ENCODE measurements at places on chromosomes 7 and 10.

DNA sequence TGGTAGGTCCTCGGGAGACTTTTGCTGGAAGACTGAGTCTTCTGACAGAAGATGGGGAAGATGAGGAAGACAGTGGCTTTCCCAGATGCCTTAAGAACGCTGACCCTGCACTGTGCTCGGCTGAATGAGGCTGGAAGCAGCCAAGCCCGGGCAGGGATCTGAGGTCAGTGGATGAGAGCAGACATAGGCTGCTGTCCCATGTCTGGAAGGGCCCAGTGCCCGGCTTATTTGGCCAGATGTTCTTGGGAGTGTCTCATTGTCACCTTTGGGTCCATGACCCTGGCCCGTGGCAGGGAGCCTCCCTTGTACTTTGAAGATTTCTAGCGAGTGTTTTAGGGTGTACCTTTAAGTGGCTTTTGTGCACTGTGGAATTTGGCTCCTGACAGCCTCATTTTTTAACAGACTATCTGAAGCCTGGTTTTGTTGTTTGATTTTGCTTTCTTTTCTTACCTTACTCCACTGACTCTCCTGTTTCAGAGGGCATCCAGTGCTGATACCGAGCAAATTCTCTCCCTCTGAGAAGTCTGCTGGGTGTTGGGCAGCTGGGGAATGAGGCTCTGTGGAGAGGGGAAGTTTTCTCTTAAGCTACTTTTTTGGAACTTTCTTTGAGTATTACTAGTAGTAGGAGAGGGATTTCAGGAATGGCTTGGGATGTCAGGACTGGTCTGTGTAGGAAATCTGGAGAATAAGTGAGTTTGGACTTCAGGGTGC is 61.4 kb downstream of the CREB5 start:
- DNase-seq, result no peak

DNA sequence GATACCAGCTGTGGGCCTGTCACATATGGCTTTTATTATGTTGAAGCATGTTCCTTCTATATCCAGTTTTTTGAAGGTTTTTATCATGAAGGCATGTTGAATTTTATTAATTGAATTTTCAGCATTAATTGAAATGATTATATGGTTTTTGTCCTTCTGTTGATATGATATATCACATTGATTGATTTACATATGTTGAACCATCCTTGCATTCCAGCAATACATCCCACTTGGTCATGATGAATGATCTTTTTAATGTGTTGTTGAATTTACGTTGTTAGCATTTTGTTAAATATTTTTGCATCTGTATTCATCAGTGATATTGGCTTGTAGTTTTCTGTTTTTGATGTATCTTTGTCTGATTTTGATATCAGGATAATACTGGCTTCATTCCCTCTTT is 21.2 kb downstream of the PRSS37 start:
- no peak for DNase-seq

GRCh38 chr7:36630112-36630650 is 94.1 kb downstream of the AOAH start:
- DNase-seq, result no peak

- no peak for DNase-seq
These were observed 63.1 kb upstream of the ANKRD1 start for GRCh38 chr10:90983914-90984549.

- no peak for DNase-seq
These were observed 51.5 kb downstream of the LAMB4 start for GRCh38 chr7:108078691-108079090.

- no peak for DNase-seq
These were observed 4.9 kb upstream of the ADIRF start for GRCh38 chr10:86963341-86963919.

GRCh38 chr7:127786184-127786583 is 134.2 kb downstream of the SND1 start:
- no peak for DNase-seq

DNA sequence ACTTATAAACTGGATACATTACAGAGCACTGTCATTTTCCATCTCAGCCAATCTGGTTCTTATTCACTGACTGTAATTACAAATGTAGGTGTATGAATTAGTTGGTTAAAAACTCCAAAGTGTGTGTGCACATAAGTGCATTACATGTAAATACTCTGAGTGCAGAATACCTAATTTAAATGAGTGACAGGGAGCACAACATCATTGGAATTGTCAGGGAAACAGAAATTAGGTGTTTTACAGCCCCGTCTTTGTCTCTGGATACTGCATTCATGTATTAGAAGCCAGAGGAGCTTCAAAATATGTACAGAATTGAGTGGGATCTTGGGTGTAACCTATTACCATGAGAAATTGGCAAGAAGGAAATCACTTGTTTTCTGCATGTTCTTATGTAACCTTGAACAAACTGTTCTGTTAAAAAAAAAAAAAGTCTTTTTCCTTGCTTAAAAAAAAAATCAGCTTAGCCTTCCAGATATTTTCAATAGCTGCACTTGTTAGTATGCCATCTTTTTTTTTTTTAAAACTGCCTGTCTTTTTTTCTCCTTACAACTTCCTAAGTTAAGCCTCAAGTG is 31.1 kb downstream of the CELF2 start:
- DNase-seq, result no peak

DNA sequence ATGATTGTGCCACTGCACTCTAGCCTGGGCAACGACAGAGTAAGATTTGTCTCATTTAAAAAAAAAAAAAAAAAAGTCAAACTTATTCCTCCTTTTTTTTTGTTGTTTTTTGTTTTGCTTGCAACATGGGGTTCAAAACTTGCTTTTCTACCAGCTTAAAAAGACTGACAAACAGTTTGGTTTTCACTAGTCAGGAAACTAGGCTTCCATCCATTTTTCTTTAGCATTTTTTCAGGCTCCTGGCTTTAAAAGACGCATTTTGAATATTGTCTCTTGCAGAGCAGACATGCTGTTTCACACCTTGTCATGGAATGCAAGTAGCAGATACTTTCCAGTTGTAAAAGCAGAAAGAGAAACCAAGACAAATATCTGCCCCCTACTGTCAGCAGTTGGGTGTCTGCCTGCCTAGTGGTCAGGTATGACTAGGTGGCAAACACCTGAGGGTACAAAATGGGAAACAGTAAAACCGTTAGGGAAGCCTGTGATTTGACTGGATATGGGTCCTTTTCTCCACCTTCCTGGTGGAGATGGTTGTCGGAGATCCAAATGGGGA is 139.9 kb downstream of the CCDC71L start:
- DNase-seq, result peak; percentile 11

DNA sequence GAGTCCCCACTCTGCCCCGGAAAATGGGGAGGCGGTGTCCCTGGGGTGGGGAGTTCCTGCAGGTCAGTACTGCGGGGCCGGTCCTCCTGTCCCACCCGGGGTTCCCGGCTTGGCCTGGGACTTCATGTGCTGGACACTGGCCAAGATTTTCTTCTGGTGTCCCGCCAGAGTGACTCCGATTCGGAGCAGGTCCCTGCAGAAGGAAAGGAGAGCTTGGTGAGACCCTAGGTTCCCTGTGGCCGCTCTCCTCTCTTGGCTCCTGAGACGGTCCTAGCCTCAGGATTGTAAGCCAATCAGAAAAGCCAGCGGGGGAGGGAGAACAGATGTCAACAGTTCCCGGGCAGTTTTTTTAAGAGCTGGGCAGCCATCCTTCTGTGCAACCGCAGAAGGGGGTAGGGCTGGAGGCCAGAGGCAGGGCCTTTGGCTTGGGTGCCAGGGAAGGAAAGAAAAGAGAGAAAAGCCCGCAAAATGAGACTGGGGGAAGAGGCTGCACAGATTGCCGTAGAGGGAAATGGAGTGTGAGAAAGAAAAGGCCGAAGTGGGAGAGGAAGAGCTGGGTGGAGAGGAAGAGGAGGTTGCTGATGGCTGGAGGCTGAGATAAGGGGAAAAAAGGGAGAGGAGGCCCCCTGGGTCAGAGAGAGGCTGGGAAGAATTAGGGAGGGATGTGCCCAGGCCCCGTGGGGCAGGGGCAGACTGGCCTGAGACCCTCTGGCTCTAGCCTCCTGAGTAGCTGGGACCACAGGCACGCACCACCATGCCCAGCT is 23.7 kb downstream of the EPHB4 start:
- DNase-seq, result peak; percentile 74

DNA sequence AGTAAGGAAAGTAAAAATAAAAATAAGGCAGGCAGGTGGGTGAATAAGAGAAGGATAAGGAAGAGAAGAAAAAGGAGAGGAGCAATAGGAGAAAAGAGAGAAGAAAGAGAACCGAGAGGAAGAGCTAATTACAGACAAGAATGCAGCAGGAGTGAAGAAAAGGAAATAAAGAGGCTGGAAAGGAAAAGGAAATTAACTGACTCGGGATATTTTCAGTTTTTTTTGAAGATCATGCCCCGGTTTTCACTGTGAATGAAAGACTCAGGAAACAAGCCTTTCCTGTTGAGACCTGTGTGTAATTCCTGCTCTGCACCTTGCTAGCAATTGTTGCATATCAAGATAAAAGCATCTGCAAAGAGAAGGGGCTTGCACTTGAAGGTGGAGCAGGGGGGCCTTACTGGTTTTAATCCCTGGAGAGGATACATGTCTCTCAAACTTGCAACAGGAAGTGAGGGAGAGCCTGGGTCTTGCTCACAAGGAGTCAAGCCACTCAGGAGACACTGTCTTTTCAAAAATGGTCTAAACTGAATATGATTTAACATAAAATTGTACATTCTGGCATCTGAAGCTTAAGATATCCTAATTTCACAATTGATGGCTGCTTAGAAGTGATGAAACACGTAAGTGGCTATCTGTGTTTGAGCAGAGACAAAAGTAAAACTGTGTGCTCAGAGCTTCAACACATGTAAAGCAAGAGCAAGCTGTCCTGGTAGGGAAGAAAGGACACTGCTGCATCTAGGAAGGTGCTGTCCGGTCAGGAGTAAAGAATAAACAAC is 157.6 kb downstream of the FAM107B start:
- DNase-seq, result no peak

GRCh38 chr7:83072576-83073517 is 89.8 kb downstream of the PCLO start:
- no peak for DNase-seq
